Heart right ventricle (tissue), 16 donors: ENCODE measurements at places on chromosomes 16 and 17.

DNA sequence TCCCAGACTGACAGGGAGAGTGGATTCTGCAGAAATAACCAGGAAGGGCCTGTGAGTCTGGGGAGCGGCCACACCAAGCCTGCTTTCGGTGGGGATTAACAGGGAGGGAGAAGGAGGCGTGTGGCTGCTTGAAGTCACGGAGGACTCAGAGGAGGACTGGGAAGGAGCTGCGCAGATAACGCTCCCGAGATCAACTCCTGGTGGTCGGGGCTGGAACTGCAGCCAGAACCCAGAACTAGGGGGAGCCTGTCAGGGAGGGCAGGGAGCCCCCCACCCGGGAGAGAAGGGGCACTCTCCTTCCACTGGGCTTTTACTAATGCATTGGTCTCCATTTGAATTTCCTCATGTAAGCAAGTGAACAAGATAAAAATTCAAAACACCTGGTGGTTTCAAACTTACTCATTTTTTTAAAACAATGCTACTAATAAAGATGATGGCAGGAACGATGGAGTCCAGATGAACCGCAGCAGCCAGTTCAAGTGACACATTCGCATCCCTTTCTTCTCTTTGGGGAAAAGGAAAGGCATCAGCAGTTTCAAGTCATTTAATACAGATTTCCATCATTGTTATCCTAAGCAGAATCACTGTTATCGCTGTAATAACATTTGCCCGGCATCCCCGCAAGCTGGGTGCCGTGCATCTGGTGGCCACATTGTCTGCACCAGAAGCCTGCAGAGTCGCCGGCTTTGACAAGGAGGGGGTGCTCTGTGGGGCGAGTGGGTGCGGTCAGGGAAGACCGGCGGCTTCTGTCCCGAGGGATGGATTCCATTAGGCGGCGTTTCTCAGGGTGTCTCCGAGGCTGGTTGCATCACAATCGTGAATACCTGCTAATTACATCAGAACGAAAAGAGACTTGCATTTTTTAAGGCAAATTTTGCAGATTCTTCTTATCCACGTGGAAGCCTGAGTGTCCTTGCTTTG, 183.0 kb downstream of the FOXL1 start:
- peaks cover 93% of the 10 kb centered on the region for H3K27me3 ChIP-seq
- H3K4me3 ChIP-seq = peak overlapping the region; percentile 25
- H3K4me1 ChIP-seq = peaks cover 10% of the 10 kb centered on the region
- H3K36me3 ChIP-seq = no peaks in the 10 kb centered on the region

- no peaks in the 10 kb centered on the region for H3K36me3 ChIP-seq
- no peak overlapping the region for H3K4me3 ChIP-seq
- H3K4me1 ChIP-seq = no peaks in the 10 kb centered on the region
- no peaks in the 10 kb centered on the region for H3K27me3 ChIP-seq
These were observed 62.5 kb downstream of the ABCA8 start for GRCh38 chr17:68892658-68893057.

GRCh38 chr17:80873307-80873951, 118.2 kb upstream of the CHMP6 start:
- H3K36me3 ChIP-seq = no peaks in the 10 kb centered on the region
- no peak overlapping the region for H3K27ac ChIP-seq
- H3K4me3 ChIP-seq = no peak overlapping the region
- H3K4me1 ChIP-seq = peaks cover 40% of the 10 kb centered on the region

DNA sequence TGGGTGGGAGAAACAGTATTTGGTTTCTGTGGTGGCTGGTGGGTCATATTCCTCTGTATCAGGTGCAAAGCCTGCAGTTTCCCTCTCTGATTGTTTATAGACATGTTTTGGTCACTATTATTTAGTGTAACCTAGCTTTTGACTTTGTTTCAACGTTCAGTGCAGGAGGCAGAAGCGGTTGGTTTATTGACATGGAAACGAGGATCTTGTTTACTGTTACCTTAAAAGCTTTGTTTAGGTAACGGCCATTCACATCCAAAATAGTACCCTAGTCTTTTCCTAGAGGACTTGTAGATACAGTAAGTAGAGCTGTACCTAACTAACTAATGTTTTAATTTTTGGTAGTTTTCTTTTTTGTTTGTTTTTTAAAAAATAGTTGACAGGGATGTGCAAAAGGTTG, 3.5 kb downstream of the MSI2 start:
- H3K36me3 ChIP-seq = no peaks in the 10 kb centered on the region
- no peak overlapping the region for H3K27ac ChIP-seq

GRCh38 chr16:66572356-66572755, 6.1 kb downstream of the CMTM1 start:
- peaks cover 3% of the 10 kb centered on the region for H3K36me3 ChIP-seq
- H3K4me1 ChIP-seq = no peaks in the 10 kb centered on the region
- H3K27me3 ChIP-seq = no peaks in the 10 kb centered on the region
- no peak for DNase-seq

DNA sequence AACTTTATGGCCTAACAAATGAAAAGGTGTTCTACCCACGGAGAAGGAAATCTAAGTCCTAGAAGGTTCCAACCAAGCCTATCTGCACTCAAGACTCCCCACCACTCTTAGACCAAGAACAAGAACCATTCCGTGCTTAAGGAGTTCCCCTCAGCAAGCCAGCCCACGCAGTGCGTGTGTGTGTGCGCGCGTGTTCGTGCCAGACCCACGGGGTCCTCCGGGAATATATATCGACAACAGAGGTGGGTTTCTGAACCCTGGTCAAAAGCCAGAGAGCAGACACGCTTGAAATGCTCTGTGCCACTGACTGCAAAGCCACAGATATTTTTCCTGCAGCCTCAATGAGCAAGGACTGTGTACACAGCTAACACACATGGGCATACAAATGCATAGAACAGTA, 70.7 kb downstream of the SLC39A11 start:
- no peak overlapping the region for H3K27ac ChIP-seq
- H3K36me3 ChIP-seq = no peaks in the 10 kb centered on the region
- no peak overlapping the region for H3K4me3 ChIP-seq
- no peaks in the 10 kb centered on the region for H3K27me3 ChIP-seq

GRCh38 chr16:21997697-21998480, 3.0 kb downstream of the PDZD9 start:
- H3K4me1 ChIP-seq = peaks cover 30% of the 10 kb centered on the region
- no peak overlapping the region for H3K4me3 ChIP-seq
- H3K27me3 ChIP-seq = no peaks in the 10 kb centered on the region
- DNase-seq = no peak

- no peak overlapping the region for H3K27ac ChIP-seq
- DNase-seq = no peak
- peaks cover 9% of the 10 kb centered on the region for H3K27me3 ChIP-seq
- H3K4me3 ChIP-seq = no peak overlapping the region
These were observed 27.7 kb downstream of the TPSG1 start for GRCh38 chr16:1197237-1197866.

GRCh38 chr16:24819462-24820040, 26.2 kb upstream of the SLC5A11 start:
- no peaks in the 10 kb centered on the region for H3K4me1 ChIP-seq
- no peaks in the 10 kb centered on the region for H3K27me3 ChIP-seq
- H3K36me3 ChIP-seq = peaks cover 100% of the 10 kb centered on the region
- DNase-seq = no peak
- H3K4me3 ChIP-seq = no peak overlapping the region

DNA sequence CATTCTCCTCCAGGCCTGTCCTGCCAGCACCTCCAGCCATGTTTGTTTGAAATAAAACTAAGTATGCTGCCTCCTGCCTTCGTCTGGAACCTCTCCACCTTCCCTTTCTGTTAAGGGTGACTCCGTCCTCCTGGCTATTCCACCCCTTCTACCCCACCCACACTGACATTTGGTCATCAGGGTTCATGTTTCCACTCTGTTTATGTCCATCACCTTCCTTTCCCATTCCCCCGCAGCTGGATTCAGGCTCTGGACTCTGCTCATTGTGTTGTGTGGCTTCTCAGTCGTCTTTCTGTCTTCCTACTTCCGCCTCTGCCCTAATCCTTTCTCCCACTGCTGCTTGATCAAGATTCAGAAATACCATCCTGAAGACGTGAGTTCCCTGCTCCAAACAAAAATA, 28.6 kb downstream of the EPN2 start:
- peaks cover 3% of the 10 kb centered on the region for H3K27me3 ChIP-seq
- H3K36me3 ChIP-seq = no peaks in the 10 kb centered on the region
- H3K4me3 ChIP-seq = no peak overlapping the region
- peaks cover 94% of the 10 kb centered on the region for H3K4me1 ChIP-seq
- no peak for DNase-seq
- no peak overlapping the region for H3K27ac ChIP-seq

DNA sequence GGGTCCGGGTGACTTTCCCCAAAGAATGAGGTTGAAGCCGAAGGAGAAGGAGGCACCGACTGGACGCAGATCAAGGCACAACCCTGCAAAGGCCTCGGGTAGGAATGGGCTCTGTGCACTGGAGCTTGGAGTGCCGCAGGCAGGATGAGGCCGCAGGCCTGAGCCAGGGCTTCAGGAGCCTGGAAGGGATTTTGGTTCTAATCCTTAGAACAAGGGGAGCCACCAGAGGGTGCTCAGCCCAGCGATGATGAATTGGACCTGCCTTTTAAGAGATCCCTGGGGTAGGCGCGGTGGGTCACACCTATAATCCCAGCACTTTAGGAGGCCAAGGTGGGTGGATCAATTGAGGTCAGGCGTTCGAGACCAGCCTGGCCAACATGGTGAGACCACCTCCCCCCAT, 8.1 kb downstream of the CIBAR2 start:
- DNase-seq = no peak
- H3K27ac ChIP-seq = no peak overlapping the region
- H3K27me3 ChIP-seq = no peaks in the 10 kb centered on the region

DNA sequence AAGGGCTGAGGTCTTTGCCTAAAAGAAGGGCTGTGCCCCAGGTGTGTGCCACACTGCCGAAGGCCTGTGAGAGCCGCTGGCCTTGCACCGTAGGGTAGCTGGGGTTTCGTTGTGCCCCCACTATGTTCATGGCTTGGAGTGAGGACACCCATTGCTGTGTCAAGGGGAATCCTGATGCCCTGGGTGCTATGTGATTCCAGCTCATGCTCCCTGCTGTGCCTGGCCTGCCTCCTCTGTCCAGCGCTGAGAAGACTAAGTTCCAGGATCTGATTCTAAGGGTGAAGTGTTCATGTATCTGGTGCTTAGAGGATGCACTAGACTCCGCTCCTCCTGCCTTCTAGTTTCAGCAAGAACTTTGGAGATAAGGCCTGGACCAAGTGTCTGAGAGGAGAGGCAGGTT, 47.4 kb downstream of the SREBF1 start:
- peaks cover 15% of the 10 kb centered on the region for H3K36me3 ChIP-seq
- H3K4me3 ChIP-seq = no peak overlapping the region
- DNase-seq = no peak
- no peaks in the 10 kb centered on the region for H3K27me3 ChIP-seq
- H3K27ac ChIP-seq = no peak overlapping the region

- no peak overlapping the region for H3K27ac ChIP-seq
- H3K4me1 ChIP-seq = peaks cover 22% of the 10 kb centered on the region
- no peak for DNase-seq
- no peaks in the 10 kb centered on the region for H3K36me3 ChIP-seq
These were observed 27.6 kb upstream of the DLX3 start for GRCh38 chr17:50022463-50023130.

GRCh38 chr17:61235001-61235826, 164.4 kb upstream of the TBX2 start:
- H3K4me1 ChIP-seq = peaks cover 11% of the 10 kb centered on the region
- H3K27me3 ChIP-seq = no peaks in the 10 kb centered on the region
- H3K27ac ChIP-seq = no peak overlapping the region
- H3K36me3 ChIP-seq = no peaks in the 10 kb centered on the region
- DNase-seq = no peak

DNA sequence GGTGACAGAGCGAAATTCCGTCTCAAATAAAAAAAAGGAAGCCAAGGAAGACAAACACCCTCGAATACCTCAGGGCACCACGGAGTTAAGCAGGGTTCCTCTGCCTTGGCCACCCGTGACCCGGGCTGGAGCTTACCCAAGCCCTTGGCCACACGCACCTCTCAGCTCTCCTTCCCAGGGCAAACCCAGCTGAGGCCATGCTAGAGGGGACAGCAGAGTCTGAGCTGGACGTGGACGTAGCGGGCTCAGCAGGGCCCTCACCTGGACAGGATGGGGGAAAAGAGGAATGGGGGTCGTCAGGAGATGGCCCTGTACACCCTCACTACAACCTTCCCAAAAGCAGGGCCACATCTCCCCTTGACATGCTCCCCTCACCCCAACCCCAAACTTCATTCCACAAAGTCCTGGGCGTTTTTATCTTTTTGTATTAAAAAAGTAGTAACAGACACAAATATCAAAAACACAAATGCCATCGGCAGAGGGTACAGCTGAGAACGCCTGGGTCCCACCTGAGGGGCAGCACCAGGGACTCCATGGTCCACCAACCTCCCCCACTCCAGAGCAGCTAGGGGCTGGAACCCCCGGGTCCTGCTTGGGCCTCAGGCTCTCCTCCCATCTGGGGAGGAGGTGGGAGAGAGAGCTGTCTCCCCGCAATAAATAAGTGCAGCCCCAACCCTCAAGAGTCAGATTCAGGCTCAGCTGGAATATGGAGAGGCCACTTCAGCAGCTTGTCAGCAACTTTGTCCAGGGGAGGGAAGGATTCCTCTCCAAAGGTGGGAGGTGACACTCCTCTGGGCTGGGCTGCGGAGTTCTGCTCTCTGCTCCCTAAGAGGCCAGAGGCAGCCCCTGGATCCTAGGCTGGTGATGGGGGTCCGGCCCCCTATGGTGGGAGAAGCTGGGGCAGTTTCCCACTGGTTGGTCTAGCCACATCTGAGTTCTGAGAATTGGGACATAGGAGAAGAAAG, 11.9 kb downstream of the PER1 start:
- H3K4me1 ChIP-seq = peaks cover 2% of the 10 kb centered on the region
- DNase-seq = no peak
- no peak overlapping the region for H3K4me3 ChIP-seq
- peaks cover 50% of the 10 kb centered on the region for H3K36me3 ChIP-seq

DNA sequence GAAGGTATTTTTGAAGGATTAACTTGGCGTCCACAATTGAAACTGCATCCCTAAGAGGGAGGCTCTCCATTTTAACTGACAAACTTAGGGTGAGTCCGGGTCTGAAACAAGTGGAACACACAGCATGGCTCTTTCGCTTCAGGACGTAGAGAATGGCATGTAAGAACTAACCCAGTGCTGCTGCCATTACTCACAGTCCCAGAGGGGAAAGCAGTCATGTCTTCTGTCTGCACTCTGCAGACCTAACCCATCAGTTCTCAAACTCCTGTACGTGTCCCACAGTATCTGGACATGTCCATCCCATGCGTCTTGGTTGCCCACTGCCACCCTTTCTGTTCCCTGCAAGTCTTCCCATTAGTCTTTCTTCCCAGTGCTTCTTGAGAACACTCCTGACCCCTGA, 563 bp downstream of the ST6GALNAC1 start:
- H3K4me3 ChIP-seq = peak overlapping the region; percentile 37
- H3K4me1 ChIP-seq = peaks cover 6% of the 10 kb centered on the region
- no peaks in the 10 kb centered on the region for H3K36me3 ChIP-seq
- DNase-seq = no peak
- H3K27ac ChIP-seq = peak overlapping the region; percentile 88

- H3K4me1 ChIP-seq = peaks cover 32% of the 10 kb centered on the region
- no peaks in the 10 kb centered on the region for H3K36me3 ChIP-seq
These were observed 71.9 kb upstream of the GSE1 start for GRCh38 chr16:85541181-85541580.
